Cortex of kidney (tissue), 1 donor: ENCODE measurements at places on chromosomes 7 and 10.

GRCh38 chr10:8778713-8779112 is 724.2 kb downstream of the GATA3 start:
- DNase-seq: no peak

- no peak for DNase-seq
Observed at GRCh38 chr10:89163265-89163995, 43.7 kb downstream of the CH25H start.

DNA sequence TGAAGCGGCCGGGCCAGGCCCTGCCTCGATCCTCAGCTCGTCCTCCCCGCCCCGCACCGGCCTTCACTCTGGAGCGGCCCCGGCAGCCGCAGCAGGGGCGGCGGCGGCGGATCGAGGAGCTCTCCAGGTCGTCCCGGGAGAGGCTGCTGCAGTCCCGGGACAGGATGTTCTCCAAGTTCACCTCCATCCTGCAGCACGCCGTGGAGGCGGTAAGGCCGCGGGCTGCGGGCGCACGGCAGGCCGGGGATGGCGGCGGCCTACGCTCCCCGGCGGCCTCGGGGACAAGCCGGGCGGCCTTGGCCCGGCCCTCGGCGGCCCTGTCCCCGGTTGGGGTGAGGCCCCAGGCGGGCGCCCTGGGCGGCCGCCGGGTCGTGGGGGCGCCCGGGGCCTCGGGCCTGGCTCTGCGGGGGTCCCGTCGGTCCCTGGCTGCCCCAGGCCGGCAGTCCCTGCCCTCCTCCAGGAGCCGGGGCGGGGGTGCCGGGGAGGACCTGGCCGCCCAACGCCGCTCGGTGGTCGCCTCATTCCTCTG is 399 bp downstream of the FHIP2A start:
- no peak for DNase-seq

DNA sequence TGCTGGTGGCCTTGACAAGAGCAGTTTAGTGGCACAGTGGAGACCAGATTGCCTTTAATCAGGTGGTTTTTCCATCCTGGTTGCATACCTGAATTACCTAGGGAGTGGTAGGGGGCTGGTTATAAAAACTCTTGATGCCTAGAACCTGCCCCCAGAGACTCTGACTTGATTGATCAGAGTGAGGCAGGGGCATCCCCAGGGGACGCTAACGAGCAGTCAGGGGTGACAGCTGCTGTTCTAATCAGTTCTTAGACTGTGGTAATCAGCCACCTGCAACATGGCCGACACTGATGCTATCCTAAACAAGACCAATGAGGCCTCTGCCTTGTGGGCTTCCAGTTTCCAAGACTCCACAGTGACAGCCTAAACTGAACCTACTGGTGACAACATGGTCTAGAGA is 2.0 kb upstream of the OPALIN start:
- DNase-seq: no peak

DNA sequence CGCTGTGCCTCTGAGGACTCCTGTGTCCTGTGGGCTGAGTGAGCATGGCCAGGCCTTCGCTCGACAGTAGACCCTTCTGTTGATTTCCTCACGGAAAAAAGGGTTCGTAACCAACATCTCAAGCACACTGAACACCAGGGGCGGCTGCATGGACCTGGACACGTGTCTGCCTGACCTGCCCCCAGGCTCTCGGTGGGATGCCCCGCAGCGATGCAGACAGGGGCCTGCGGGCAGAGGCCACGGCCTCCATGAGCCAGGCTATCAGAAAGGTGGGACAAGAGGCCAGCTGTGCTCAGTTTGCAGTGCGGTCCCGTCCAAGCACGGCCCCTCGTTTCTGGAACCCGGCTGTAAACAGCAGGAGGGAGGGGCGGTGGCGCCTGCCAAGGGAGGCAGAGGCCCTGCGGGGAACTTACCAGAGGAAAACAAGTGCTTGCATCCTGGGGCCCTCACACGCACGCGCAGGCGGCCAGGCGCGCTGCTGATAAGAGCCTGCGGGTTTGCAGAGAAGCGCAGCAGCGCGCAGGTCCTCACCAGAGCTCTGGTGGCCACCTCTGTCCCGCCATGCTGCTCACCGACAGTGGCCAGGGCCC is 10.6 kb downstream of the GPR146 start:
- no peak for DNase-seq

DNA sequence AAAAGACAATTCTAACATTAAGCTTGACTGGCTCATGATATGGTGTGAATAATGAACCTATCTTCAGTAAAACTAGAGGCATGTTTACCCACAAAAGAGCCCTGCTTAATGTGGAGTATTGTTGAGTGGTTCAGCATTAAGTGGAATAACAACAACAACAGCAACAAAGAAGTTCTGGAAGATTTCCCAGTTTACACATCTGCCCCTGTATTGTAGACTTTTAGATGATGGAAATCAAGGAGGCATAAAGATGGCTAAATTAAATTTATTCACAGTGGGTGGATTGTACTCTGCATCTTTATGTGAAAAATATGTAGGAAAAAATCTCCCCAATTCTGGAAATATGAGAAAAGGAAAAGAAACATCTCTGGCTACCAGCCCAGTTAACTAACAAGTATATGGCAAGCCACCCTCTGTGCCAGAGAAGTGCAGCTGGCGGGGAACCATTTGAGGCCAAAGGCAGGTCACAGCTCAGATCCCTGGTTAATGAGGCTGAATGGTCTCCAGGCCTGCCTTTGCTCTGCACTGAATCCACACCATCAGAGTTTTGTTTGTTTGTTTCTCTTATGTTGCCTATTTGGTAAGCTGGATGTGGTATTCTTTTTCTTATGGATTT is 186.0 kb downstream of the SEMA3D start:
- no peak for DNase-seq

DNA sequence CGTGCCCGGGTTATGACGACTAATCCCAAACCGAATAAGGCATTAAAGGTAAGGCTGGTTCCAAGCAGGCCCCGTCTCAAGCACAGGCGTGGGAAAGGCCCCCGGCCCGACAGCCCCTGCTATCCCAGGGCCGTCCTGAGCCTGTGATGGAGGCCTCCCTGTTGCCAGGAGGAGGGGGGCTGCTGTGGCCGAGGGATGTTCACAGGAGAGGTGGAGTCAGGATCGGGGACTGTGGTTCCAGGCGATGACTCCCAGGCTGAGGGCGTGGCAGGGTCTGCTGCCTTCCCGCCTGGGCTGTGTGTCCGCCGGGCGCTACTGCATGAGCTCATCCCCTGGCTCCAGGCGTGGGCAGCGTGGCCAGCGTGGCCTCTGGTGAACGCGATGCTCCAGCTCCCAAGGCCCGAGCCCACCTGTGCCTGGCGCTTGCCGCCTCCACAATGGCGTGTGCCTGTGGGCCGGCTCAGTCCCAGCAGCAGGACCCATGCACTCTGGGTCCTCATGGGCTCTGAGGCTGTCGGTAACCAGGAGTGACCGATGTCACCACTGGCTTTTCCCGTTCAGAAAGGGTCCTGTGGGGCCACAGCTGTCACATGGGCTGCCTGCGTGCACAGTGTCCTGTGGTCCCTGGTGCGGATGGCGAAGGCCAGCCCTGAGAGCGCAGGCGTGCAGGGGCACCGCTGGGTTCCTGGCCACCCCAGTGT is 8.8 kb downstream of the MAFK start:
- DNase-seq: no peak

- no peak for DNase-seq
Observed at GRCh38 chr10:130745821-130746220, 565.7 kb downstream of the TCERG1L start.

GRCh38 chr10:84337199-84337598 is 8.8 kb downstream of the CCSER2 start:
- DNase-seq: no peak

GRCh38 chr10:10677479-10677878 is 340.2 kb upstream of the CELF2 start:
- DNase-seq: no peak

GRCh38 chr7:150778738-150779301 is 21.3 kb downstream of the TMEM176B start:
- DNase-seq: no peak

DNA sequence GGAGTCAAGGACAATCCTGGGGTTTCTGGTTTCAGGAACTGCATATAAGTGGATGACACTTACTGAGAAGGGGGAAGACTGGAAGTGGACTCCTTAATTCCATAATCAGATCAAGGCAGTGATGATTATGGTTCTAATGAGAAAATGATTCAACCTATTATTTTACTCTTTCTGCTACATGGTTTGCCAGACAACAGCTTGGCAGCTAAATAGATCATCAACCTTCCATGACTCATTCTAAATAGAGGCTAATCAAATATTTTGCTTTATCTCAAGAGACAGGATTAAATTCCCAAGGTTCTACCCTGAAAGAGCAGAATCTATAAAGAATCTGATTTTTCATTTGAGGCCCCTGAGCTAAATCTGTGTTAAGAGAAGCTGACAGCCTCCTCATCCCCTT is 46.3 kb downstream of the CNNM1 start:
- DNase-seq: no peak

DNA sequence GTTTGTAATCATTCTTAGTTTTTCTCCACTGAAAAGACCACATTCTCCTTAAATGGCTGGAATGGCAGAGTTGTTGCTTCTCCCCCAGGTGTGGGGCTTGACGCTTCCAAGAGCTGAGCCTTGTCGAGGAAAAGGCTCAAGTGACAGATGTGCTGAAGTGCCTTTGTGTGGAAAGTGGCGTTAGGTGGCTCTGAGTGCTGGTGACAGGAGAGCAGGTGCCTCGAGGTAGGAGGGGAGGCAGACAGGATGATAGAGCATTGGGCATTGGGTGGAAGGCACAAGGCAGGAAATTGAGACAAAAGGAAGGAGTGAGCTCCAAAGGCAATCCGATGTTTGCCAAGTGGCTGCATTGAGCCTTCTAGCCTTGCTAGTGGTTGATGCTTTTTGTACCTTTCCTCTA is 6.7 kb downstream of the KIAA1217 start:
- no peak for DNase-seq

DNA sequence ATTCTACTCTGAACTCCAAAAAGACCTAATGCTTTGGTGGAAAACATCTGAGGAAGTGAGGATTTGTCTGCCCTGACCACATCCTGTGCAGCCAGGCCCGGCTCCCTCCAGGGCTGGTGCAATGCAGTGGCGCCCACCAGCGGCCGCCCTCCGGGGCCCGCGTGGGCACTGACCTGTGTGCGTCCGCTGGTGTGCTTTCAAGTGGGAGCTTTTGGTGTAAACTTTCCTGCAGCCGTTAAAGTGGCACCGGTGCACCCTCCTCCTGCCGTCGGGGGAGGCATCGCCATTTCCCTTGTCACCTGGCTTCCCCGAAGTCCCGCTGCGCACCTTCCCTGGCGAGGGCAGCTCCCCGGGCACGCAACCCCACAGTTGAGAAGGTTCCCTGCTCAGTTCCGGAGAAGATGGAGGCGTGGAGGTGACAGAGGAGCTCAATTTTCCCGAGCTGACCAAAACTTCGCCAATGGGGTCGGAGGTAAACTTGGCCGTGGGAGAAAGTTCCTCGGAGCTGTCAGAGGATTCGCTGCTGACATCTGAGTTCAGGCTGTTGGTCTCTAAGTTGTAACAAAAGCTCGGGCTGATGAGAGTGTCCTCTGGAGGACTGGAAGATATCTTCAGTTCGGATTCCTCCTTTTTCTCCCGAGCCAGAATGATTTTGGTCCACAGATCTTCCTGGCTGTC is 3.4 kb downstream of the KLF6 start:
- DNase-seq: no peak

DNA sequence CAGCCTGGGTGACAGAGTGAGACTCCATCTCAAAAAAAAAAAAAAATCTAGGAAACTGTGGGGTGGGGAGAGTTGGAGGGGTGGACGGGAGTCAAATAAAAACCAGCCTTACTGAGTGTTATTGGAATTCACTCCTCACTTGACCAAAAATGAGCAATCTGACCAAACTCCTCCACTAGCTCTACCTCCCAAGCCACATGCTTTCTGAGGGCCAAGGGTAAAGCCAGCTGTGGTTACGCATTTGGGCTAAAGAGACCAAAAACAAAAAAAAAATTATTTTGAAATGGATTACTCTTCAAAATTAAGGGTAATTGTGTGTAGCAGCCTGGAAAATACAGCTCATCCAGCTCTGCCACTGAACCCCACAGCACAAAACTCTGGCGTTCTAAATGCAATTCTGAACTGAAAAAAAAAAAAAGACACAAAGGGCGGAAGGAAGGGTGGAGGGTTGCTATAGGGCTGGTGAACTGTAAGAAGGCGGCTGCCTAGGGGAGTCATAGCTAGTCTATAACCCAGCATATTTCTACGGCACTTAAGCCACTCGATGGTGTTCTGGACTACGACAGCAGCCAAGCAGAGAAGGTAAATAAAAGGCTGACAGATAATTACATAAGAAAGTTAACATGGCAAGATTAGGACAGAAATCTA is 7.8 kb downstream of the ELMO1 start:
- DNase-seq: no peak

GRCh38 chr10:44264244-44264643 is 120.7 kb downstream of the CXCL12 start:
- DNase-seq: no peak

DNA sequence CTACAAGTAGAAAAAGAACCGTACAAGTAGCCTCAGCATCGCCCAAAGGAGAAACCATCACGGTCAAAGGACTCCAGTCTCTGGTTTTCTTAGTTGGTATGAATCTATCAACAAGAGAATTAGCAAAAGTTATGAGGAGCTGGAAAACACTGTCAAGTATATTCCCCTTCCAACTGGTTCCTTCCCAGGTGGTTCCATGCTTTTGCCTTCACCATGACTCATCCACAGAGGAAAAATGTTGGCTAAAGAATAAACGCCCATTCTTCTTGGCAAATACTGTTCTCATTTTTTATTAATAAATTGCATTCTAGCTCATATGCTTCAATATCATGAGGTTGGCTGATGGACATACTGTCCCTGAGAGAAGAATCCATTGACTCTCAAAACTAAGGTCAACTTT is 6.4 kb downstream of the ELMO1 start:
- no peak for DNase-seq

DNA sequence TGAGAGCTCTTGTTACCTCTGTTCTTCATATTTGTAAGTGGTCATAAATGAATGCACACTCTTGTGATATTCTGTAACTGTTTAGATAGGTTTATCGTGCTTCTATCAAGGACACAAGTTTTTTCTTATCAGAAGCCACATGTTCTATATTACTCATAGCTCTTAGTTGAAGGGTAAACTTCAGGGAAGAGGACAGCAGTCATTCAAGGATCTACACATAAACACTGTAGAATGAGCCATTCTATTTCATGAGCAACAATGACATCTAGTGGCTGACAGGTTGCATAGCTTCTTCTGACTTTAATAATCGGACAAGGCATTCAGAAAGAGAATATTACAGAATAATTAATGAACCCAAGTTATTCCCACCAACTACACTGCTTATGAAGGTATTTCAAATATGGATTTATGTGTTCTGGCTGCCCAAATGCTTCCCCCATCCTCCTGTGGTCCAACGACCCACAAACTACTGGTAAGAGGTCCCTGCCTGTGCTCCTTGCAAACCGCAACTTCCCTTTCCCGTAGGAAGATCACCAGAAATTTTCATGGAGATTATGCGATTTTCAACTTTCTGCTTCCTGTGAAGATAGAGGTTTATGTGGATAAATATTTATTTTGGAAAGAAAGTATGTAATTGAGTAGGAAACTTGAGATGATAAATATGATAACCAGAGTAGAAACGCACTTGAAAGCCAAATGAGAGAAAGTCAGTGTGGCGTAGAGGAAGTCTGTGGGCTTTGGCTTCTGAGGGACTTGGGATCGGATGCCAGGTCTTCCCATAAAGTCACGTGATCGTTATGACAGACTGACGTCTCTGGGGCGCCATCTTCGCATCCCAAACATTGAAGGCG is 16.8 kb upstream of the ABCB5 start:
- DNase-seq: no peak

- no peak for DNase-seq
Observed at GRCh38 chr10:59314268-59314667, 48.1 kb downstream of the FAM13C start.
